ENCODE measurements at places on chromosomes 5 and 9.

DNA sequence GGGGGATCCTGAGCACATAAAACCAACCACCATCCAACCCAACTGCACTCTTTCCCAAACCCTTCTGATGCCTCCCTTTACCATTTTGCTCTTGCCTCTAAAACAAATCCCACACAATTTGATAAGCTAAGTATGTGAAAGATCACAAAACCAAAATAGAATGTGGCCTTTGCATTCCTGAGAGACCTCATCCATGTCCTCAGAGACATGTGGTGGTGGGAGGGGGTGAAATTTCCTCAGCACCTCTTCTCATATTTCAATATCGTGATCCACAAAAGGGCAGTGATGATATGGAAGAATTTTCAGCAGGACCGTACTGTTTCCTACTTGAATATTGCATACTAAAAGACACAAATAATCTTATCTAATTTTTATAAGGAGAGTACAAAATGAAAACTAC is 423.3 kb downstream of the TLE1 start:
- DNase-seq = no peak

DNA sequence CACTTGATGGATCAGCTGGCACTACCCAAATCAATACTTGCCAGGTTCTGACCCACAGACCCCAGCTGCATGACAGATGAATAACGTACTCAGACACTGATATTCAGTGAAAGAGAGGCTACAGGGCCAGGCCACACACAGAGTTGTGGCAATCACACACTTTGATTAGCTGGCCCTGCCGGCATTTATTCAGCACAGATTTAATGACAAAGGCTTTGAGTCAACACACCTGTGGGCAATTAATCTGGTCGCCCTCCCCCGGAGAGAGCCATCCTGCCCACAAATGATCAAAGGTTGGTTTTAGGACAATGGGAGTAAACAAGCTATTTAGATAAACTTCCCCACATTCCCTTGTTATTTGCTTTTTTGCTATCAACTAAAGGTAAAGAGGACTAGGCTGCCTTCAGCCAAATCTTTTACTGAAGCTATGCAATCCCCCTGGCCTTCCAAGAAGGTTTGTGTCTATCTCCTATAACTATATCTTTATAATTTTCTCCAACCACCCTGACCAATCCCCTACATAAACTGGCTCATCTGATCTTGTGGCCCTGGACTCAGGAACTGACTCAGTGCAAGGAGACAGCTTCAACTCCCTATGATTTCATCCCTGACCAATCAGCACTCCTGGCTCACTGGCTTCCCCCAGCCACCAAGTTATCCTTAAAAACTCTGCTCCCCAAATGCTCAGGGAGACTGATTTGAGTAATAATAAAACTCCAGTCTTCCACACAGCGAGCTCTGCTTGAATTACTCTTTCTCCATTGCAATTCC is 12.7 kb upstream of the TRIM32 start:
- no peak for DNase-seq

- no peak for DNase-seq
These were observed 43.9 kb downstream of the PAM start for GRCh38 chr5:102799017-102799416.

GRCh38 chr5:57194653-57195052 is 20.8 kb downstream of the GPBP1 start:
- no peak for DNase-seq

GRCh38 chr9:76738402-76738801 is 25.8 kb upstream of the PCA3 start:
- no peak for DNase-seq

GRCh38 chr9:134272302-134273023 is 53.8 kb upstream of the RXRA start:
- DNase-seq = no peak

DNA sequence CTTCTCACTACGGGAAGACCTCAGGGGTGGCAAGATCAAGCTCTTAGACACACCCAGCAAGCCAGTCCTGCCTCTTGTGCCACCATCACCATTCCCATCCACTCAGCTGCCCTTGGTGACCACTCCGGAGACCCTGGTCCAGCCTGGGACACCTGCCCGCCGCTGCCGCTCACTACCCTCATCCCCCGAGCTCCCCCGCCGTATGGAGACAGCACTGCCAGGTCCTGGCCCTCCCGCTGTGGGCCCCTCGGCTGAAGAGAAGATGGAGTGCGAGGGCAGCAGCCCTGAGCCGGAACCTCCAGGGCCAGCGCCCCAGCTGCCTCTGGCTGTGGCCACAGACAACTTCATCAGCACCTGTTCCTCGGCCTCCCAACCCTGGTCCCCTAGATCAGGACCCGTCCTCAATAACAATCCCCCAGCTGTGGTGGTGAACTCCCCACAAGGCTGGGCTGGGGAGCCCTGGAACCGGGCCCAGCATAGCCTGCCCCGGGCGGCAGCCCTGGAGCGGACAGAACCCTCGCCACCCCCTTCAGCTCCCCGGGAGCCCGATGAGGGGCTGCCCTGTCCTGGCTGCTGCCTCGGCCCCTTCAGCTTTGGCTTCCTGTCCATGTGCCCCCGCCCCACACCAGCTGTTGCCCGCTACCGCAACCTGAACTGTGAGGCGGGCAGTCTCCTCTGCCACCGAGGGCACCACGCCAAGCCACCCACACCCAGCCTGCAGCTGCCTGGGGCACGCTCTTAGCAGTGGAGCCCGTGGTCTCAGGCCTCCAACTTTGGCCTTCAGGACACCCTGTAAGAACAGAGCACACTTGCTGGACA is 4.1 kb downstream of the TESK1 start:
- DNase-seq = no peak

All from activated effector memory CD4-positive, alpha-beta T cell treated with anti-CD3 and anti-CD28 coated beads, Interleukin-2, amount 50 U/mL, for 16 hours (primary cell).